ENCODE measurements at places on chromosomes 2 and 18. TPM values are rescaled to one million over a fixed set of nuclear protein-coding genes. Genes with fewer than 3 reads are reported as not detected.

The ONECUT2 gene
- 2.6 TPM for total RNA-seq

The CDK15 gene
- not detected for total RNA-seq

The PLB1 gene
- 12.9 TPM for total RNA-seq

The ABCG8 gene
- total RNA-seq, result not detected

The PTRHD1 gene
- 15.5 TPM for total RNA-seq

The BOLA3 gene
- total RNA-seq, result 41.5 TPM

The UGT1A3 gene
- not detected for total RNA-seq

The CAPN13 gene
- total RNA-seq, result 5.6 TPM

The CRYBA2 gene
- total RNA-seq, result 23.1 TPM

The RAPGEF4 gene
- 22.4 TPM for total RNA-seq

The ELOA2 gene
- total RNA-seq, result not detected

The SP5 gene
- total RNA-seq, result 0.78 TPM

Data from body of pancreas (tissue), 4 donors.